Endodermal cell (in vitro differentiated cells): ENCODE measurements at places on chromosomes 6 and 20.

GRCh38 chr6:125454351-125454750 lies 152.6 kb upstream of the HDDC2 start:
- DNase-seq = no peak

DNA sequence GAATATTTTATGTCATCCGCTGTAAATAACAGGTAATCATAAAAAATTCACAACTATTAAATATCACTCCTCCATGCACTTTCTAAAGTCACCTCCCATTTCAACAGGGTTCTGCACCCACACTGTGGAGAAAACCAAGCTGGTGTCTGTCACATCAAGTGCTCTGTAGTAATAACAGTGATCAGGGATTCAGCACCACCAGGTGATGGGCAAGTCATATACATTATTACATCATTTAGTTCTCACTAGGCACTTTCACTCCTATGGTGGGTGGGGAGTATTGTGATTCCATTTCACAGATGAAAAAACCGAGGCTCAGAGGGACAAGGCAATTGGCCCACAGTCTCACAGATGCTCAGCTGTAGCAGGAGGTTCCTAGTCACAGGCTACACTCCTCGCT lies 8.7 kb downstream of the BFSP1 start:
- DNase-seq = no peak

- DNase-seq = no peak
These were observed 74.3 kb downstream of the TNFRSF21 start for GRCh38 chr6:47235421-47235820.

- DNase-seq = no peak
These were observed 33.5 kb upstream of the MCM3 start for GRCh38 chr6:52317841-52318581.

DNA sequence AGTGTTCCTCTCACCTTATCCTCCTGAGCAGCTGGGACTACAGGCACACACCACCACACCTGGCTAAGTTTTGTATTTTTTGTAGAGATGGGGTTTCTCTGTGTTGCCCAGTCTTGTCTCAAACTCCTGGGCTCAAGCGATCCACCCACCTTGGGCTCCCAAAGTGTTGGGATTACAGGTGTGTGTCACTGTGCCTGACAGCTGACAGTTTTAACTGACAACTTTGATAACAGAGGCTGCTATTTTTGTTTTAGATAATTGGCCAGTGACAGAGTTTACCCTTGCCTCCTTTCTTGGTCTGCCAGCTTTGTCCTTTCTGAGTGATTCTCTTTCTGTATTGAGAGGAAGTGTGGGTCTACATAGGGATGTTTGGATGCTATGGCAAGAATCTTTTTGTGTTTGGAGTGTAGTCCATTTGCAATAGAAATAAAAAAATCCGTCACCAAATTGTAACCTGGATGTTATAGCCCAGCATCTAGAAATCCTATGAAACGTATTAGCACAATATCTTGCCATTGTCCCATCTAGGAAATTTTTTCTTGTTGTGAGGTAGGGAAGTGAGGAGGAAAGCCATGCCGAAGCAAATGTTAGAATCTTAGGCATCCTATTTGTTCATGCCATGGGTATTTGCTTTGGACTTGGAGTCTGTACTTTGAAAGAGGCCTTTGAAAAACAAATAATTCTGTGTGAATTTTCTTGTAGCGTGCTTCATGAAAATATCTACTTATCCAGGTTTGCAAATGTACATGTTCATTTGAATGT lies 80.8 kb downstream of the RNF144B start:
- no peak for DNase-seq

- no peak for DNase-seq
These were observed 112.0 kb upstream of the CDYL start for GRCh38 chr6:4664117-4664626.

- DNase-seq = no peak
These were observed 62.2 kb upstream of the CLDN20 start for GRCh38 chr6:155201461-155202226.

- DNase-seq = no peak
These were observed 47.1 kb upstream of the MCM9 start for GRCh38 chr6:118981884-118982574.
